ENCODE measurements at places on chromosomes 13 and 19.

DNA sequence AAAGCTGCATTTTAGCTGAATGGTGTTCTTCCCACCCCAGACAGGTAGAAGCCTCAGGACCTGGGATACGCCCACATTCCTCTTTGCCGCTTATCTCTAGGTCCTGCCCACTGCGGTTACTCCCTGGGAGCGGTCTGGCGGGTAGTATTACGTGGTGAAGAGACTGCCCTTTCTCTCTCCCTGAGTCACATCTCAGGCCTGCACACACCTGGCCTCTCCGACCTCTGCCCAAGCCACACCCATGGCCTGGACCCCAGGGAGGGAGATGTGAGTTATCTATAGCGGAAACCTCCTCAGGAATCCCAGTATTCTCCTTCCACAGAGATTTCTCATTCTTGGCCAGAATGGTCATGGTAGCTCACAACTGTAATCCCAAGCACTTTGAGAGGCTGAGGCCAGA is 17.3 kb downstream of the RHPN2 start:
- DNase-seq, result no peak

DNA sequence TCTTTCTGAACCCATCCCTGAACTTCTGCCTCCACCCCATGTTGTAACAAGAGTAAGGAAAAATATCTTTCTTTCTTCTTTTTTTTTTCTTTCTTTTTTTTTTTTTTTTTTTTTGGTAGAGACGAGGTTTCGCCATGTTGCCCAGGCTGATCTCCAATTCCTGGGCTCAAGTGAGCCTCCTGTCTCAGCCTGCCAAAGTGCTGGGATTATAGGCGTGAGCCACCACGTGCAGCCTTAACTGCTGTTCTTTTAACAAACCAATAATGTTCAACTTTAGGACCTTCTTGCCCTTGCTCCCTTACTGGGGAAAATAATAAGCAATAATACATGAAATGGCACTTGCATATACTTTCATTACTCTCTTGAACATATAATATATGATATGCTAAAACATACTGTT is 19.6 kb downstream of the GPR183 start:
- no peak for DNase-seq

GRCh38 chr13:102620516-102620915 is 23.7 kb downstream of the TPP2 start:
- no peak for DNase-seq

GRCh38 chr13:78030341-78030896 is 111.8 kb upstream of the EDNRB start:
- no peak for DNase-seq

GRCh38 chr13:41056826-41057711 is 4.2 kb upstream of the WBP4 start:
- DNase-seq, result no peak

- DNase-seq, result no peak
These were observed 16.5 kb downstream of the LRCH1 start for GRCh38 chr13:46569456-46569855.

- no peak for DNase-seq
These were observed 83.4 kb downstream of the GPC6 start for GRCh38 chr13:93309886-93310523.

GRCh38 chr13:106331116-106331515 is 204.3 kb downstream of the EFNB2 start:
- no peak for DNase-seq

GRCh38 chr19:1266129-1266915 is 2.8 kb upstream of the CIRBP start:
- peak; percentile 82 for DNase-seq

GRCh38 chr19:38135150-38135998 is 88.6 kb downstream of the DPF1 start:
- DNase-seq, result no peak

- no peak for DNase-seq
These were observed 110.3 kb downstream of the GGACT start for GRCh38 chr13:100478107-100478809.

DNA sequence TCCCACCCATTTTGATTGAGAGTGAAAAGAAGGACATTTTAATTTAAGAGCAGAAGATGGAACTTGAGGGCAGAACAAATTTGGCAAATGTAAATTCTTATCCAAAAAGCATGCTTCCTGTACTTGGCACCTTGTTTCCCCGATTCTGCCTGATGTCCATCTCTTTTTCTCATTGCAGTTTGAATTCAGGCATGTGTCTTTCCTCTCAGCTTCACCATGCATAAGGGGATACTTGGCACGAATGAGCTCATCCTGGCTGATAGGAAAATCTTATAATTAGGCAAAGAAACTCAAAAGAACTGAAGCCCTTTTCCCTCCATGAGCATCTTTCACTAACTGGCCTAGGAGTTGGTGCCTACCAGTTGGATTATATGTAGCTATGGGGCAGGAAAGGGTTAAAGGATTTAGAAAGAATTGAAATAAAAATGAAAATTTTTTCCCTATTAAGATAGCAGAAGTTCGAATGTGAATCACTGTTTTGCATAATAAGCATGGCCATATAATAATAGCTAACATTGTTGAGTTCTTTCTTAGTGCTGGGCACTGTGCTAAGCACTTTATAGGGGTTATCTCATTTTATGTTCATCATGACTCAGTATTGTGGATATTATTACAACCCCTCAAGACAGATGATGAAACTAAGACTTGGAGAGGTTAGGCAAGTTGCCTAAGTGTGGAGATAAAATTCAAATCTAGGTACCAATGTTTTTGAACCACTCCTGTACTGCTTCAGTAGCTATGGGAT is 386.6 kb downstream of the KCNRG start:
- DNase-seq, result no peak

DNA sequence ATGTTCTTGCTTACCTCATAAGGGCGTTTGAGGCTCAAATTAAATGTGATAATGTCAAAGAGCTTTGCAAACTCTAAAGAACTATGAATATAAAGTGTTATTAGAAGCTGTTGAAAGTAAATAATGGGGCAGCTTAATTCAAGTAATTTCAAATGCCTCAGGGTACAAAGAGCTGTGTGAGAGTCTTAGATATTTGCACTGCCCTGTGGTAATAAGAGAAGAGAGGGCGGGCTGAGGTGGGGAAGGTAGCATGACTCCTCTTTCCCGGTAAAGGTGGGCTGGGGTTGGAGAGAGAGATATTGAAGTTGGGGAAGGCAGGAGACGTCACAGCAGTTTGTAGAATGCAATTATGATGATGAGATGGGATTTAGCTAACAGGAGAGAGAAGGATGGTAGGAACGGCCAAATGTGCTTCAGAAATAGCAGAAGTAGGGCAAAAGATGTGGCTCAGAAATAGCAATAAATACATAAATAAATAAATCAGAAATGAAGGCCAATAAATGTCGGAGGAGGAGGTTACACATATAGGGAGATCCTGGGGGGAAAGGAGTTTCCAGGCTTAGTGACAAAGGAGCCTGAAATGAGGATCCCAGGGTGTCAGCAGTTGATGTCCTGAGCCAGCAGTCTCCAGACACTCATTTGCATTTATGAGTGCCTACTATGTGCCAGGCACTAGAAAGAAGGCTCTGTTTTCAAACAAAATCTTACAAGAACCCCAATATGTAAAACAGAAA is 35.7 kb upstream of the RCBTB2 start:
- DNase-seq, result no peak

- DNase-seq, result no peak
These were observed 33.0 kb downstream of the ZIC2 start for GRCh38 chr13:100014621-100015020.

DNA sequence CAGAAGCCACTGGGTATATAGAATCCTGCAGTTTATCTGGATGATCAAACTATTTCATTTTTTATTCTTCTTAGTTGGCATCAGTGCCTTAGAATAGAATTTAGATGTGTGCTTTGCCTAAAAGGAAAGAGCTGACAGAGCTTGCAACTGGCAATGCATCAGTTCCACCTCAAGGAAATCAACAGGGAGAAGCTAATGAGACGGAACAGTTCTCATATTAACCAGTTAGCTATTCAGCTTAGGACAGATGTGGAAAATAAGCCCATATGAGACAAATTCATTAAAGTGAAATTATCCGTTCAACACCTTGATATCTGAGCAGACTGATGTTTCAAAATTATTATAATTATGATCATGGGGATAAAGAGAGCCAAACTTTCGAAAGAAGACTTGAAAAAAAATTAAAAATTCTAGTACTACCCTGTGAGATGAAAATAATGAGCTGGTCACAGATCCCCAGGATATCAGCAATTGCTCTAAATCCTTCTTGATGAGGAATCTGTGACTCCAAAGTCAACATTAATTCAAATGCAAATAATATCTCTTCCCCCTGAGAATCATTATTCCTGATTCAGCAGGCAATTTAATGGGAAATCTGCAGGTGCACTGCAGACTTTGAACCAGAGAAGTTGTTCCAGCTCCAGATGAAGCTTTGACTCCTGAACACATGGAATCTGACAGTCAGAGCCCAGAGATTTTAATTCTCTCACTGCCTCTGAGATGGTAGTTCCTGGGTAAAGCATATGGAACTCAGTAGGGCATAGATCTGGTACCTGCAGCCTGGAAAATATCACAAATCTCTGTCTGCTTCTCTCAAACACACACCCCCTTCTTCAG is 486.8 kb downstream of the FOXO1 start:
- DNase-seq, result no peak

- DNase-seq, result no peak
These were observed 29.4 kb downstream of the ZNRF4 start for GRCh38 chr19:5484398-5485285.

DNA sequence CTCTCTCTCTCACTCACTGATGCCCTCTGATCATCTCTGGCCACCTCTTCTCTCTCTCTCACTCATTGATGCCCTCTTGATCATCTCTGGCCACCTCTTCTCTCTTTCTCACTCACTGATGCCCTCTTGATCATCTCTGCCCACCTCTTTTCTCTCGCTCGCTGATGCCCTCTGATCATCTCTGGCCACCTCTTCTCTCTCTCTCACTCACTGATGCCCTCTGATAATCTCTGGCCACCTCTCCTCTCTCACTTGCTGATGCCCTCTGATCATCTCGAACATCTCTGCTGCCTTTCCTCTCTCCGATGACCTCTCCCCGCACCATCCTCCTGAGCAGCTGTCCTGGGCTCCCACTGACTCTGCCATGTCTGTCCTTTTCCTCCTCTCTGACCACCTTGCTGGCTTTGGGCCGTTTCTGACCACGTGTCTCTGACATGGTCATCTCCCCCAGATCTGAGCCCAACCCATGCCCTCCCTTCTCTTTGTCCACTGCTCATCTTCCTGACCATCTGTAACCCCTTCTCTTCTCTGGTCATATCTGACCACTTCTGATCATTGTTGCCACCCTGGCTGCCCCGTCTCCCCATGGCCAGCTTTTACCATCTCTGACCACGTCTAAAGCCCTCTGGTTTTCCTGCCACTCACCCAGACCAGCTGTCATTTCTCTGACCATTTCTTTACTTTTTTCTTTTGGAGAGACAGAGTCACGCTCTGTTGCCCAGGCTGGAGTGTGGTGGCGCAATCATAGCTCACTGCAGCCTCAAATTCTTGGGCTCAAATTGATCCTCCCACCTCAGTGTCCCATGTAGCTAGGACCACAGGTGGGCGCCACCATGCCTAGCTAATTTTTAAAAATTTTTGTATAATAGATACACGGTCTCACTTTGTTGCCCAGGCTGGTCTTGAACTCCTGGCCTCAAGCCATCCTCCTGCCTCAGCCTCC is 2.4 kb downstream of the LRFN3 start:
- DNase-seq, result no peak

- DNase-seq, result no peak
These were observed 1.6 kb downstream of the DIAPH3 start for GRCh38 chr13:60162096-60162495.

DNA sequence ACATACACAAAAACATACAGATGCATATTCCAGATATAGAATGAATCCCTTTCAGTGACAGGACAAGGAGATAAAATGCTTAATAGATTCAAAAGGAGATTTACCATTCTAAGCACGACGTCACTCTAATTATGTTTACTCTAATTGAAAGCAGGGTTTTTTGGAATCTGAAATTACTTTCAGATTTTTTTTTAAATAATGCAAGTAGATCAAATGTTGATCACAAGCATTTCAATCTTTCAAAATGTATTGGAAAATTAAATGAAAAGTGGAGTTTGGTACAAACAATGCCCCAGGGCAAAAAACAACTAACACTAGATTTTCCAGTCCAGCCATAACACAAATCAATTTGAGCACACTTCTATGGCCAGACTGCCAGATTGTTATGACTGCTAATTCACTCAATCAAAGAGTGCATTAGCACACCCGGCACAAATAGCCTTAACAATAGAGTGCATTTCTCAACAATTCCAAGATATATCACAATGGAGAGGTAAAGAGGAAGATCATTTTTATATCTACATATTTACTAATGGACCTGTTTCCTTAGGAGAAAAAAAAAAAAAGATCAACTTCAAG is 4.3 kb upstream of the DACH1 start:
- DNase-seq, result no peak

- peak; percentile 44 for DNase-seq
These were observed 8.9 kb upstream of the CCDC9 start for GRCh38 chr19:47247308-47247990.

DNA sequence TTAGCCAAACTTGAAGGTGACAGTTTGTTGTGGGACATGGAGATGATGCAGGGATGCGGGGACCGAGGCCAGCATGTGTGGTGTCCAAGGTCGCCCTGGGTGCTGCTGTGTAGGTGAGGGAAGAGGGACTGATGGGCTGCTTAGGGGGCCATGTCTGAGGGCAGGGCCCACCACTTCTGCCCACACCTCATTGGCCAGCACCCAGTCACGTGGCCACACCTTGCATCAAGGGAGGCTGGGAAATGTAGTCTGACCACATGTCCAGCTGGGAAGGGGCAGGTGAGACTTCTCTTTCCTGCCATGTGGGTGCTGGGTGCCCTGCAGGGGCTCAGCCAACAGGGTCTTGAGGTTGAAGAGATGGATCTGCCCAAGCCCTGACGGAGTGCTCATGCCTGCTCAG is 88.9 kb downstream of the KDM4B start:
- no peak for DNase-seq

GRCh38 chr19:50823389-50824042 is at the start of gene KLK1:
Gene KLK1, minus strand, starts transcription at chr19:50823787. Its CDS starts 39 bp downstream, at chr19:50823748.
- no peak for DNase-seq

- DNase-seq, result no peak
These were observed 8.6 kb upstream of the NAPA start for GRCh38 chr19:47523473-47523872.

GRCh38 chr19:52099497-52100138 is 4.1 kb upstream of the ZNF841 start:
- no peak for DNase-seq

DNA sequence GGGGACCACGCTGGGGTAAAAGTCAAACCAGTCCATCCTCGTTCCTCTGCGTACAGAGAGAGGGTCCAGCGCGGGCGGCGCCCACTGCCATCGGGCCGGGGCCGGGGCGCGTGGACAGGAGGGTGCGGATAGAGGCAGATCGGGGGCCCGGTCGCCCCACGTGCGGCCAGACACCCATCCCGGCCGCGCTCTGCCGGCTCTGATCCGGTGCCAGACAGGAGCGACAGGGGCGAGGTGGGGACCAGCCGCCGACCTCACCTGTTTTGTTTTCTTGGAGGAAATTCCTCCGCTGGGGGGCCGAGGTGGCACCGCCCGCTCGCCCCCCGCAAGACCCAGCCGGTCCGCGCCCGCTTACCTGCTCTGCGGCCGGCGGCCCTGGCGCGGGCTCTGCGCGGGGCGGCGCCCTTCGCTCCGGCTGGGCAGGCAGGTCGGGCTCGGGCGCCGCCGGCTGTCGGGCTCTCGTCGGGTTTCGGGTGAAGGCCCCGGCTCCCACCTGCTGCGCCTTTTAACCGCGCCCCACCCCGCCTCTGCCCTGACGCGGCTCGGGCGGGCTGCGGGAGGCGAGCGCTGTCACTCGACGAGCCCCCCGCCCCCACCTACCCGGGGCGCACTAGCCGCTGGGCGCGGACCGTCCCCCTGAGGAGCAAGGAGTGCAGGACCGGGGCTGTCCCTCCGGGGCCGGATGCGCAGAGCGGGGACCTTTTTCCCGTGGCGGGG is at the start of gene GJB6:
GJB6 (minus strand) TSS at position 481 of the 717 bp plus-strand sequence. CDS start 8,839 bp downstream, outside the sequence.
- no peak for DNase-seq

- DNase-seq, result no peak
These were observed 14.6 kb downstream of the AKT2 start for GRCh38 chr19:40270362-40271089.

Measured in SW 1271 (cell line).